NCI-H1436 treated with DMSO at 0.1 percent for 48 hours (cell line): ENCODE measurements at places on chromosomes 2 and 18.

- no peak for DNase-seq
These were observed 54.8 kb downstream of the CAVIN2 start for GRCh38 chr2:191791953-191792560.

DNA sequence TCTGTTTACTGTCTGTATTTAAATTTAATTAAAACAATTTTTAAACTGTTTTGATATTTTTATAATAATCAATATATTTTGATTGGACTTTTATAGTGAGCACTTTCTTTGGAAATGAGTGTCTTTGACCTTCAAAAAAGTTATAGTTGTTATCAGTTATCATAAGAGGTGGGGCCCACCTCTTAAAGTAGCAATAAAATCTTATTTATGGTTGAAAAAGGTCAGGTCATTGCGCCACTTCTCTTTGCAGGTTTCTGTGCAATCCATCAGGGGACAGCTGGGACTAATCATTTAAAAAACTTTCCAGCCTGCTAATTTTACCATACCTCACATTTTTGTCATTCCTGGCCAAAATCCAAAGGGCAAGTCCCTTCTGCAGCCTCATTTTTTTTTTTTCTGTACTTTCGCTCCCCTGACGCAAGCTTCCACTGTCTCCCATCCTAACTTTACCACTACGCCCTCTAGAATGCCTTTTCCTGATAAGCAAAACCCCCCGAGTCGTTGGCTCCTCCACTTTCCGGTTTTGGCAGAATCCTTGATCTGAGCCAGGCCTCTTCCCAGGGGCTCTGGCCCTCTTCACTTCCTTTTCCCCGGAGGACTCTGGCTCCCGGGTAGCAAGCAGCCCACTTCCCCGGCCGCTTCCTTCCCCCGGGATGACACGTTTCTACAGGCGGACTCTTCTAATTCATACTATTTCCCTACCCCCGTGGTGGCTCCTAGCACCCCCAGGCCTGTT is 1.1 kb upstream of the SEH1L start:
- DNase-seq: no peak

DNA sequence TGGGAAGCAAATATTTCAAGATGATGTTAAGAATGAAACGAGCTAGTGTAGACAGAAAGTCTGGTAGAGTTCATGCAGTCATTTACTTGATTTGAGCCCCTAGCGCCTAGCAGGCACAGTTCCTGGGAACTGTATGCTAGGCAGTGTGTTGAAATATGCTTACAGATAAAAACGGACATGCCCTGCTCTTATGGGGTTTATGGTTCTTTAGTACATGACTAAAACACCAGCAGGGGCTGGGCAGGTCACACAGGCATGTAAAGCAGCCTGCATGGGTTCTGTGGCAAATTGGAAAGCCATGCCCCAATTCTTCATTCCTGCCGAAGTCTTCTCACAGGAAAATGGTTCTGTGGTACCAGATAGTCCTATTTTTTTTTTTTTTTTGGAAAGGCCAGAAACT is 27.3 kb upstream of the MGAT5 start:
- no peak for DNase-seq

GRCh38 chr2:234172532-234172931 is 122.0 kb downstream of the SPP2 start:
- no peak for DNase-seq

- DNase-seq: no peak
These were observed 141.7 kb downstream of the ZFP36L2 start for GRCh38 chr2:43084699-43085091.

DNA sequence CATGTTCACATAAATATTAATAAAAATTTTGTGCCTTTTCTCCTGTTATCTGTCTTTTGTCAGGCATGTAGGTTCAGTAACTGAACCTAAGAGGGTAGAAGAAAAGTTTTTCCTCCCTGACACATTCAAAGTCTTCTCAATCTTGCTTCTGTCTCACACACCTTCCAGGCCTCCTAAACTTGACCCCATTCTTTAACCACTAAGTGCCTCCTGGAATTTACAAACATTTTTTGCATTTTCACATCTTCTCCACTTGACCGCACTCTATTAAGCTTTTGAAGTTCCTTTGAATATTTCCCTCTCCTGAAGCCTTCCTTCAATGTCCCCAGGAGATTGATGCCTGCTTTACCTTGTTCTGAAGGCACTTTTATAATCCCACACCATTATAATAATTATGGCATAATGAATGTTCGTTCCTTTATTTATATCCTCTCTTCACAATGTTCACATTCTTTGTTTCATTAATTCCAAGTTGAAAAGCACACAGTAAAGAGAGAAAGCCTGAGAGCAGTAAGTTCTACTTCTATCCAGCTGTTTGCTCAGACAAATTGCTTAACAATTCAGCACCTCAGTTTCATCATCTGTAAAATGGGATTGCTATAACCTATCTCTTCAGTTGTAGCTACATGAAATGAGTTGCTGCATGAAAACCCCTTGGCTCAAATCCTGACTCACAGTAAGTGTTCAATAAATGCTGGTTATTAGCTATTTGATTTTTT is 184.8 kb upstream of the KLHL29 start:
- DNase-seq: no peak

GRCh38 chr2:147614979-147615470 is 229.8 kb upstream of the ACVR2A start:
- no peak for DNase-seq

DNA sequence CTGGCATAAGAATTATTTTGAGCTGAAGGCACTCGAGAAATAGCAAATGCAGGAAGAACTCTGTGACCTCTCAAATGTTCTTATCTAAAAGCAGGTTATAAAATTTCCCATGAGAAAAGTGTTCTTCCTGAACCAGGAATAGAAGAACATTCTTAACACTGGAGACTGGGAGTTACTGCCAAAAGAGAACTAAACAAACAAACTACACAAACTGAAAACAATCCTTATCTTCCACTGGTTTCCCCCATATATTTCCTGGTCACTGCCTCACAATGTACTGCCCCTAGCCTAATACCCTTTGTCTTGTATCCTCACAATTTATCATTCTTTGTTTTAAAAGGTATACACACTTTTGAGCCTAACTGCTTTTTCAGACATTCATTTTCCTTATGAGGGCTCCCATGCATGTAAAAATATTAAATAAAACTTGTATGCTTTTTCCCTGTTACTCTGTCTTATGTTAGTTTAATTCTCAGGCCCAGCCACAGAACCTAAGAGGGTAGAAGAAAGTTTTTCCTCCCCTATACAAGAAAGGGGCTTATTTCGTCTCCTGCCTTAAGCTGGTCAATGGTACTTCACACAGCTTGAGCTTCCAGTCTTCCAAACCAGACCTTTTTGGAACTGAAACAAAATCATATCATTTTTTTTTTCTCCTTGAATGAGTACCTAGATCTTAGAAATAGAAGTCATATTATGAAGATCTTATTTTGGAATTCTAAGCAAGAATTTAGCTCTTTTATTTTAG is 110.6 kb downstream of the MSTN start:
- DNase-seq: no peak

GRCh38 chr2:129734343-129735034 is 245.0 kb upstream of the RAB6C start:
- DNase-seq: no peak

- no peak for DNase-seq
These were observed 222.4 kb upstream of the RBBP8 start for GRCh38 chr18:22710673-22711191.

DNA sequence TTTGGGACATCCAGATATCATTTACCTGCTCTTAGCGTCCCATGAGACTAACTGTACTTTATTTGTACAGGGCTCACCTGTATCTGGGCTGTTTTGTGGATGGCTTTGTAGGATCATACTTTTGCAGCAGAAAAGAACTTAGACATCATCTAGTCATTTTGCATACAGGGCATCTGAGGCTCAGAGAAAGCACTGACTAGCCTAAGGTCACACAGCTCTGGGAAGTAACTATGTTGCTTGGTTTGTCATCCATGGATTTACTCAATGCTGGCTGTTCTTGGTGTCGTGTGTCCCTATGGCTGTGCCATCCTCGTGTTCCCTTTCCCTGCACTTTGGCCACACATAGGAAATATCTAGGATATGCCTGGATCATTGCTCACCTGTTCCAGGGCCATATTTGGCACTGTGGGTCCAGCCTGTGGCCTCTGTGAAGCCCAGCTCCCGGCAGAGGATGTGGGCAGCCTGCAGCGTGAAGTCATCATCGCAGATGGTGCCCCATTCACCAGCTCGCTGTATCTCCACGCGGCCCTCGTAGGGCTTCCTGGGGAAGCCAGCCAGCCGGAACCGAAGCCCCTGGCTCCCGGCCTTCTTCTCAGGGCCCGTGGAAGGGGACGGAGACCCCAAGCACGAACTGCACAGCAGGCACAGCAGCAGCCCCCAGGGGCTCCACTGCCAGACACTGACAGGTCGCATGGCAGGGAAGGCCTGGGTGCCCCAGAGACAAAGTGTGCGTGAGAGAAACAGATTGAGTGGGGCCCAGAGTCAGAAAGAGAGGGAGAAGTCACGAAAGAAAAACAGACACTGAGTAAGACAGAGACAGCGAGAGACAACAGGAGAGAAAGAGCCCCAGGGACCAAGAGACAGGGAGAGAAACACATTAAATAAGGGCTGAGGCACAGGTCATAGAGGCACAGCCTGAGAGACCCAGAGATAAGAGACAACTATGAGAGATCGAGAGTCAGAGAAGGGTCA is 1.5 kb downstream of the LOXL3 start:
- no peak for DNase-seq

DNA sequence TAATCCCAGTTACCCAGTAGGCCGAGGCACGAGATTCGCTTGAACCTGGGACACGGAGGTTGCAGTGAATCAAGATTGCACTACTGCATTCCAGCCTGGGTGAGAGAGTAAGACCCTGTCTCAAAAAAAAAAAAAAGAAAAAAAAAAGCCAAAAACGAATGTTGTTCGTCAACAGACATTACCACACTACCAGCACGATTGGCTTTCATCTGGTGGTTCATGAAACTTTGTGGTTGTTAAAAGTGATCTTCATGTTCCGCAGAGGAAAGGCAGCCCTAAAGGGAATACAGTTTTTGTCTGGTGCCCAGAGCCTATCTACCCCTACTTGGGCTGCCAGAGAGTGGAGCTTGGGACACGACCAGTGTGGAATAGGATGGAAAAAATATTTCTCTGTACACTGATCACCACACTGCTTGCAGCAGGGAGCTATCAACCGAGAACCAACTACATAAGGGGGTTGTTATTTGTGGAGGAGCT is 13.6 kb upstream of the CXCR4 start:
- no peak for DNase-seq

GRCh38 chr2:231364961-231365810 is 30.3 kb upstream of the B3GNT7 start:
- DNase-seq: no peak

GRCh38 chr2:98458207-98458606 is 13.5 kb downstream of the INPP4A start:
- DNase-seq: no peak

DNA sequence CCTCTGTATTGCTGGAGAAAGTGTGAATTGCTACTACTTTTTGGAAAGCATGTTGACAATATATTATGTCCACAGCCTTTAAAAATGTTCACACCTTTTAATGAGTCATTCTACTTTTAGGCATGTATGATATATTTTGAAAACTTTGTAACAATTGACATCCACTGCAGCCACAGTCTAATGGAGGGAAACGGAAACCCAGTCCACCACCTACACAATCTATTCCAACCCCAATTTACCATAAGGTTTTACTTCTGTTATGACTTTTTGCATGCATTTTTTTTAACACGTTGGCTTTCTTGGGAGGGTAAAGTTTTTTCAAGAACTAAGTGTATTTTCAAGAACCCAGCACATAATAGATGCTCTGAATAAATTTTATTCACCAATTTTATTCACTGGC is 38.5 kb upstream of the ATP8B1 start:
- DNase-seq: no peak

GRCh38 chr2:74702001-74702715 is 48.1 kb downstream of the SEMA4F start:
- DNase-seq: no peak

- no peak for DNase-seq
These were observed 88.7 kb downstream of the ARHGEF33 start for GRCh38 chr2:38978296-38978903.

DNA sequence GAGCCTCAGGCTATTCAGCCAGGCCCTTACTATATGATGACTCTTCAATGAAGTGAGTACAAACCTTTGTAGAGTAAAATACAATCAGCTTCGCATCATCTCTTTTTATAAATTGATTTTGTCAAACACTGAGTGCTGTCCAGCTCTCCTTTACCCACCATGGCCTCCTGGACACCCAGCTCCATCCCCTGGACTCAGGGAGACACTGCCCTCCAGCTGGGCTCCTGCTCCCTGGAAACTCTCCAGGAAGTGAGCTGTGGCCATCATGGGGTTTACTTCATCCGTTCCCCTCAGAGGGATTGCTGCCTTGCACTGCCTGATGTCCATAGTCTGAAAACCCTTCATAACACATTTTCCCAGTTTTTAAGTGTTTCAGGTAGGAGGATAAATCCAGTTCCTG is 82.5 kb upstream of the XIRP2 start:
- no peak for DNase-seq

DNA sequence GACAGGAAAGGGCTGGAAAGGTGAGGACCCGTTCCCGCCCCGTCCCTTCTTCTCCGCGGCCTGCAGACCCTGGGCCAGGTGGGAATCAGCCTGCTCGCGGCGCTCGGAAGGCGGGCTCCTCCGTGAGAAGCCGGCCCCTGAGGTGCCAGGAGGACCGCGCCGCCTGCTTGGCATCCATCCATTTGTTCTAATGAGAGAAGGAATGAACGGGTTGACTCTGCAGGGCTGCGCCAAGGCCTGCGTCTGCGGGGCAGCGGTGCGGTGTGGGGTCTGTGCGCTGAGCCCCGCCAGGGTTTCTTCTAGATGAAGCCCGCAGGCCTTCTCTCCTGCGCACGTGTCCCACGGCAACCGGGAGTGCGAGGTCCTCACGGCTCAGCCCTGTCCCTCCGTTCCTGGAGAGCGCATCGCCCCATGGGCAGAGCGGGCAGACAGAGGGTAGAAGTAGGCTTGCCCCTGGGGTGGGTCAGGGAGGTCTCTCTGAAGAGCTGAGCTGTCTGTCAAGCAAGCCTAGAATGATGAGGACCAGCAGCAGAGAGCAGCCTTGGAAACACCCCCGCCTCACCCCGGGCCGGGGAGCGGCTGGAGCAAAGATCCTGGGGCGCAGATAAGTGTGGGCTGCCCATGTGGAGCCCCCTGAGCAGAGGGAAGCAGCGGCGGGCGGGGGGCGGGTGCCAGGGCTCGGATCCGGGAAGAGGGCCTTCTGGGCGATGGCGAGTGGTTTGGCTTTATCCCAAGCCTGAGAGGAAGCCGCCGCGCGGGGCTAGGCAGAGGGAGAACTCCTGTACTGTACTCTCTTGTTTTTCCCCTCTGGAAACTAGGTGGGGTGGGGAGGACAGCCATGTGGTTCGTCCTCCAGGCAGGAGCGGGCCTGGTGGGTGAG is 27.9 kb upstream of the HS6ST1 start:
- DNase-seq: no peak

GRCh38 chr18:13621446-13621849 is 104.9 kb downstream of the FAM210A start:
- no peak for DNase-seq

DNA sequence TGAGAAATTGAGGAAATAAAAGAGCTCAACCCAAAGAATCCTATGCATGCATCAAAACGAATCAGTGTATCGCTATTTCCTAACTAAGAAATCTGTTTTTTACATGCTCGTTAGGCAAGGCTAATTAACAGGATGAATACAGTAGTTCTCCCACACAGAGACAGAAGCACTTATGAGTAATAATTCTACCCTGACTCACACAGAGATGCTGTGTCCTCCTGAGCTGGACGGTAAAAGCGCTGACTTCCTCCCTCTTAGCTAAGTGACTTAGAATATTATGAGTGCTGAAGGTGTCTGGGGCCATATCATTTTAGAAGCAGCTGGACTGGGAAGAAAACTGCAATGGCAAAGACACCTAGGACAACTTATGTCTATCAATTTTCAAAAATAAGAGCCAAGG is 18.5 kb downstream of the PLEKHM3 start:
- DNase-seq: no peak

- DNase-seq: peak; percentile 46
These were observed 59.7 kb downstream of the PTH2R start for GRCh38 chr2:208466151-208466919.
